Activated CD8-positive, alpha-beta memory T cell treated with anti-CD3 and anti-CD28 coated beads for 1 hour (primary cell): ENCODE measurements at places on chromosomes 11 and 22.

- DNase-seq: no peak
These were observed 55.0 kb upstream of the PRODH start for GRCh38 chr22:18991138-18991432.

DNA sequence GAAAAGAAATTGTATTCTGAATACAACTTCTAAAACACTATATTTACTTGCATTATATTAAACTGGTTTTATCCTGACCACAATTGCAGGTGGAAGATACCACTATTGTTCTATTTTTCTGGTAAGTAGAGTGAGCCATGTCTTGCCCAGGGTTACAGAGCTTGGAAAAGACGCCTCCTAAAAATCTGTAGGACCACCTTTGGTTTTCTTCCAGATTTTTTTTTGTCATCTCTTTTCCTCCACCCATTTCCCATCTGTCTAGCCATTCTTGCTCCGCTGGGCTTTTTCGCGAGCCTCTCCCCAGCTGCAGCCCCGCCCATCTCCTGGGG, 294 bp upstream of the MTMR3 start:
- DNase-seq: no peak

DNA sequence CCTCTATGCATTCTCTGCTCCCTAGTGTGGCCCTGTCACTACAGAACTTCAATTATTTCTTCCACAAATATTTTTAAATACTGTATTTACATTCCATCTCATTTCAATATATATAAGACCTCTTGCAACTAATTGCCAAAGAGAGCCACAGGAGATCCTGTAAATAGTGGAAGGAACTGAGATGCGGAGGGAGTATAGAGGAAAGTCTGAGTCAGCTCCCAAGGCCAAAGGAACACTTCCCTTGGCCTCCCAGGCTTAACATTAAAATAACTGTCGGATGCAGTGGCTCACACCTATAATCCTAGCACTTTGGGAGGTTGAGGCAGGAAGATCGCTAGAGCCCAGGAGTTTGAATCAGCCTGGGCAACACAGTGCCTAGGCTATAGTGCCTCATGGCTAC, 31.2 kb downstream of the RBFOX2 start:
- no peak for DNase-seq

DNA sequence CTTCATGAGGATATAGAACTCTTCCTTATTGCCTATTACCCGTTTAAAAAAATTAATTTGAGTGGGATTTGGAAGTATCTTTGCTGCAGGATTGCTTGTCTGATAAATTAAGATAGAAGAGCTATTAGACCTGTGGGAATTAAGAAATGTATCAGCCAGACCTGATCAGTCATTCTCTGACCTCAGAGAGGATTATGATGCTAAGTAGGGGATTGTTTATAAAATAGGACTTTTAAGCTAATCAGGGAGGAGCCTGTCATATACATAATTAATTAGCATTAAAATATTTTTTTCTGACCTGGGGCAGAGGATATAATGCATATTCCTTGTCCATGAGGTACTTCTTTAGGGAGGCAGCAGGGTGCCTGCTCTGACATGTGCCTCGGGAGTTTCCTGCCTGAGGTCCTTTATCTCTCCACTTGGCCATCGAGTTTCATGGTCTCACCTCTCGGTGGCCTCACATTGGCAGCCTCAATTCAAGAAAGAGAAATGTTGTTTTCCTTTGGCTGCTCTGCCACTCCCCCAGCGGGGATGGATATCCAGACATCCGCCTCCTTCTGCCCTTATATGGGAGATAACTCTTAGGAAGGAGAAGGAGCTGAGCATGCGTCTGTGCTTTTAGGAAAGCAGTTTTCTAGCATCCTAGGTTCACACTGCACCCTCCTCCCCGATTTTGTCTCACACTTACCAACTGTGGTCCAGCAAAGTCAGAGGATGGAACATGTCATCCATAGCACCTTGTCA, 41.1 kb downstream of the DIXDC1 start:
- DNase-seq: no peak

DNA sequence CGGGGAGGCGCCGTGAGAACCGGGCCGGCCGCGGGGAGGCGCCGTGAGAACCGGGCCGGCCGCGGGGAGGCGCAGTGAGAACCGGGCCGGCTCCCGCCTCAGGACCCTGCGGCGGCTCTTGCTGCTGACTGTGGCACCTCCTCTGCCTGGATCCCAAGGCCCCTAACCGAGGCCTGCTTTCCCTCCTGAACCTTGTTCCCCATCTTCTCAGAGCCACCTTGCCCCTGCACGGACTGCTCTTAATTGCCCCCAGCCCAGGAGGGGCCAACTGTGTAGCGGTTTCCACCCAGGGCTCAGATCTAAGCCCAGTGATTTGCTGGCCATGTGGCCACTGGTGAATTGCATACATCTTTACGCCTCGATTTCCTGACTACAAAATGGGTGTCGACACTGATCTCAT, 112.2 kb upstream of the B3GAT1 start:
- no peak for DNase-seq

DNA sequence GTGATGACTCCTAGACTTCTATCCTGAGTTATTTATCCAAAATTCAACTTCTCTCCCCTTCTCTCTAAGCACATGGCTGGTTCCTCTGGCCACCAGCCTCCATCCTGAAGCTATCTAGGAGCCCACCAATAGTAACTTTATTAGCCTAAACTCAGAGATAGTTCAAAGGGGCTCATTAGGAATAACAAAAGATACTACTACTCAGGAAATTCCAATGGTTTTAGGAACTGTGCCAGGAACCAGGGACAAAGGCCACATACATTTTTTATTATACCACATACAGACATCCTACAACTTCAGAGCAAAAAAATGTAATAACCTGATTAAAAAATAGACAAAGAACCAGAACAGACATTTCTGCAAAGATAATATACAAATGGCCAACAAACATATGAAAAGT, 27.9 kb downstream of the SLC25A17 start:
- DNase-seq: no peak

GRCh38 chr11:898143-898511, 12.5 kb downstream of the CHID1 start:
- DNase-seq: no peak

GRCh38 chr11:64728757-64729365, 5.9 kb upstream of the NRXN2 start:
- DNase-seq: no peak

DNA sequence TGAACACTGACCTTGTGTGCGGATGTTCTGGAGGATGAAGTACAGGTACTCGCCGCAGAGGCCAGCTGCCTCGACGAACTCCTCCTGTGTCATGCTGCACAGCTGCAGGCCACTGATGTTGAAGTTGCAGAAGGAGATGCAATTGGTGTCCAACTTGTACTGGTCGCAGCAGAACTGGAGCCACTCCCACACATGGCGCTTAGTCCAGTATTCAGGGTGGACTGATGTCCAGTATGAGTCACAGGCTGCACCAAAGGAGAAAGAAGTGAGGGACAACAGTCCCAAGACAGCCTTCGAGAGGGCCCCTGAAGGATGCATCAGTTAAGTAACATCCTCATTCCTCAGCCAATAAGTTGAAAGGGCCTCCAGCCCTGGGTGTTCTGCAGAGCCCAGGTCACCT, 20.1 kb downstream of the ELF5 start:
- DNase-seq: no peak

- no peak for DNase-seq
These were observed 38.4 kb upstream of the PRSS23 start for GRCh38 chr11:86761978-86762377.

DNA sequence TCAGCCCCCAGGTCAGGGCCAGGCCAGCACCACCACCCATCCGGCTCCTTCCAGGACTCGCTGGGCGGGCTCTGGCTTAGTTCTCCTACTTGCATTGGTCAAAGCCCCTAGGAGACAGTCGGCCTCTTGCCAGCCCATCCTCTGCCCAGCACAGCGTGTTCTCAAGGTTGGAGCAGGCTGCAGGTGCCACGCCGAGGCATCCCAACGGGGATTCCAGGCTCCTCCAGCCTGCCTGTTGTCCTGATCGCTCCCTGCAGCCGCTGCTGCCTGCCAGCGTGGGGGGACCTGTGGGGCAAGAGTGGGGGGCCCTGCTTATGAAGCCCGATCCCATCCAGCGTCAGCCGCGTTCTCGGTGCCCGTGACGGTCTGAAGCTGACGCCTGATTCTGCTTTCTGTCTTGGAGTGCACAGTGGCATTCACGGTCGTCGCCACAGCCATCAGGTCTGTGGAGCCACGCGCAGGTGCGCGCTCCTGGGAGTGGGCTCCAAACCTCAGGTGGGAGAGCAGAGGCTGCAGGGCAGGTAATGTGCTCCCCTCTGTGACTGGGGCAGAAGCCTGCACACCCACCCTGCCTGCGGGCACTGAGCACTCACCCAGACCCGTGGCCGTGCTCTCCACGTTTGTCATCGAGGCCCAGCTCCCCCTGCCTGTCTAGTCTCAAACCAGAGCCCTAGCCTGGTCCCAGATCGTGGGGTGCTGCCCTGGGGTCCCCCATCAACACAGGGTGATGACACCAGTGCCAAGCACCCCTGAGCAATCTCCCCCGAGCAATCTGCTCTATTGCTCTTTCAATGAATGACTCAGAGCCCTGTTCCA, 991.6 kb downstream of the BRD1 start:
- no peak for DNase-seq

DNA sequence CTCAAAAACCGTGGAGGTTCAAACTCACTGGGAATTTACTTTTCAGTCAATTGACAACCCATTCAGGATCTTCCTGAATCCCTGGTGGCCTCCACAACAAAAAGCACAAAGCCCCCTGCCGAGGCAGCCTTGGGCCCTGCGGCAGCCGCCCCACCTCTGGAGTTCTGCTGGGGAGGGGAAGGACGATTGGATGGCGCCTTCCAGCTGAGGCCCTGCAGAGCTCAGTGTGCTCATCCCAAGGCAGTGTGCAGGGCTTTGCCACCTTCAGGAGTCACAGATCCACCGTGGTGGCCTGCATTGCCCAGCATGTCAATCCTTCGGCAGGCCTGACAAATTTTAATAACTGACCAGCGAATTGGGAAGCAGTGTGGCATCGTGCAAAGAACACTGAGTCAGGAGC, 7.4 kb downstream of the ZFTA start:
- DNase-seq: no peak

GRCh38 chr11:64348383-64349024, 8.5 kb downstream of the CCDC88B start:
- no peak for DNase-seq

GRCh38 chr11:128775468-128775867, 81.6 kb downstream of the FLI1 start:
- DNase-seq: no peak

DNA sequence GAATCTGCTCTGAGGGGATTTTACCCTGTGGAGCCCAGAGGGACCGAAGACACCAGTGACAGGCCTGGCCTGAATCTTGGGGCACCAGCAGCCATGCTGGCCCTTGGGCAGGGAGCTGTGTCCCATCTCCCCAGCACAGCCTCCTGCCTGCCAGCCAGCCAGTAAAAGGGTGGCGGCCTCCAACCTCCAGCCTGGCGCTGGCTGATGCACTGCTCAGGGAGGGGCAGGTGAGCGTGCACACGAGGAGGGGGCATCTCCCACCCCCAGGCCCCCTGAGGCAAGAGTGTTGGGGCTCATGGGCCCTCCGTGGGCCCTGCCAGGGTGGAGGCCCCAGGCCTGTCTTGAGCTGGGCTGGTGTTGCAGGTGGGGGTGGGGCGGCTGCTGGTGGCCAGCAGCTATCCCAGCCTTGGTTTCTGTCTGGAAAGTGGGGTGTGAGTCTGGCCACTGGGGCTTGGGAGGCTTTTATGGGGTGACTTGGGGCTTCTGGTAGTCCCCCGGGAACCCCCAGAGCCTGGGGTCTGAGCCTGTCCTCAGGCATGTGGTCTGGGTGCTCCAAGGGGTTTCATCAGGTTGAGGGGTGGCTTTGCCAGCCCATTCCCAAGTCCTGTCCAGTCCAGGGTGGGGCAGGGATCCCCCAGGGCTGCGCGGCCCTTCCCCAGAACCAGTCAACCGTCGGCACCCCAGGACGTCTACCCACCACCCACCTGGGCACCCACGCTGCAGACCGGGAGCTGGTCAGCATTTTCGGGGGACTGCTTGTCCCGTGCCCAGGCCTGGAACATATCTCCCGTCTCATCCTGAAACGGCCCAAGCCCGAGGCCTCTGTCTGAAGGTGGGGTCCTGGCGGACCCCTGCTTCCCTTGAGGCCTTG, 17.8 kb downstream of the TSPAN4 start:
- DNase-seq: no peak
